Ascending aorta (tissue), 2 donors: ENCODE measurements at places on chromosomes 11 and 22. TPM values are rescaled to one million over a fixed set of nuclear protein-coding genes. Genes with fewer than 3 reads are reported as not detected.
A peak's percentile ranks its signal among the peaks of the same experiment; 100 is the strongest.

The CCDC34 gene
- 1.6 TPM for total RNA-seq

The CASP1 gene
- total RNA-seq, result not detected

DNA sequence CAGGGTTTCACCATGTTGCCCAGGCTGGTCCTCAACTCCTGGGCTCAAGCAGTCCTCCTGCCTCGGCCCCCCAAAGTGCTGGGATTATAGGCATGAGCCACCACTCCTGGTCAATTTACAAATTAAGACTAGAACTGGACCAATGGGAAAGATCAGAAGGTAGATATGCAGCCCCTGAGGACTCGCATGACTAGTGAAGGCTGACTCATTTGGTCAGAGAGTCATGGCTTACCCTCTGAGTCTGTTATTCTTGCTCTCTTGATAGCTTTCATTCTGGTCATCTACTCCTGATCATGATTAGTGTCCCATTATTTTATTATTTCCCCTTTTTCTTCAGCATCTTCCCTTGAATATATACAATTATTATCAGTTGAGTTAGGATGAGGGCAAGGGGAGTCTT, 2.7 kb upstream of the LDHAL6A start:
- DNase-seq, result no peak
- no peaks in the 10 kb centered on the region for H3K36me3 ChIP-seq
- no peak overlapping the region for H3K4me3 ChIP-seq
- H3K27ac ChIP-seq, result no peak overlapping the region
- H3K4me1 ChIP-seq, result no peaks in the 10 kb centered on the region

The SLC22A25 gene
- not detected for total RNA-seq

DNA sequence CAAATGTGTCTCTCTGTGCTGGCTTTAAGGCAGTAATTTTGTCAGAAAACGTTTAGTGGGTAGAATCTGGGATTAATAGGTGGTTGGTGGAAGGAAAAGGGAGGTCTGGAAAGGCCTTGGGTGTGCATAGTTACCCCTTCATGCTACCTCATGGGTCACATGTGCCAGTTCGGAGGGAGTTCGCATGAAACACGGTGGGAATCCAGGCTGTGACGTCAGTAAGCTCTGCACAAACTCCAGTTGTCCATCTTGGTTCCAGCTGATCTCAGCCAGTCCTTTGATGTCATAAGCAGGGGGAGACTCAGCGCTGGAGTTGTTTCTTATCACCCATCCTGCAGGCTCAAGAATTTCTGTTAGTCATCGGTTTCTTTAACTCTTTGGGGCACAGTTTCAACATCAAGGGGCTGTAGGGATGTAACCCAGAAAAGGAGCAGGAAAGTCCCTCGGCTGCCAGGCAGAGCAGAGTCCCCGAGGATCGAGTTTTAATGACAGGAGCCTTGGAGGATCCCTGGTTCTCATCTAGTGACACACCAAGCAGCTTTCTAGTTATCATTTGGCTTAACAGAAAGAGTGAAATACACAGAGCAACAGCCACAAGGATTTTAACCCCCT, 28.9 kb downstream of the MOV10L1 start:
- H3K27me3 ChIP-seq, result no peaks in the 10 kb centered on the region
- H3K4me1 ChIP-seq, result no peaks in the 10 kb centered on the region
- no peaks in the 10 kb centered on the region for H3K36me3 ChIP-seq
- no peak overlapping the region for H3K27ac ChIP-seq
- no peak overlapping the region for H3K4me3 ChIP-seq
- DNase-seq, result peak; percentile 71
